ENCODE measurements at places on chromosomes 13 and 19.
A peak's percentile ranks its signal among the peaks of the same experiment; 100 is the strongest.

GRCh38 chr13:48009284-48009683 is 8.2 kb upstream of the SUCLA2 start:
- DNase-seq: no peak

- DNase-seq: no peak
Observed at GRCh38 chr19:32917616-32917996, 48.0 kb upstream of the SLC7A9 start.

DNA sequence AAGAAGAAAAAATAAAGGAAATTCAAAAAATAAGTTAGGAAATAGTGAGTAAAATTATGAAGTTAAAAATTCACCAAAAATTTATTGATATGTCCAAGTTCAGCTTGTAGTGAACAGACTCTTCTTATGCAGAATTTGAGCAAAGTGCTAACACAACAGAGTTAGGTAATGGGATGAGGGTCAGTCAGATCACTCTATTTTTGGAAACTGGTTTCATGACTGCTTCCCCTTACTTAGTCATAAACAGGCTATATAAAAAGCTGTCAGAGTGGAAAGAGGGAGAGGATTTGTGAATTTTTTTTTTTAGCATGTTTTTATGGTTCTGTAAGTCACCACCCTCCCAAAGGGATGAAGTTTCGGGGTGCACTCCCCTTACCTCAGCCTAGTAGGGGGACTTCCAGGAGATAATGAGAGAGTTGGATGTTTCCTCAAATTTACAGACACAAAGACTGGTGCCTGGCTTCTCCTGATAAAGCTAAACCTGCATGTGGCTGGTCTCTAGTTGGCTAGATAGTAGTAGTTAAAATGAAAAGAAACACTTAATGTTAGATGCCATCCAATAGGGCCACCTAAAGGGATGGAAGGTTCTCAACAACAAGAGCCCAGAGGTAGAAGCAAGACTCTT is 4.5 kb downstream of the CPB2 start:
- DNase-seq: no peak

- no peak for DNase-seq
Observed at GRCh38 chr19:3868770-3869456, at the start of gene ZFR2. Gene ZFR2, minus strand, starts transcription at chr19:3869038. Its CDS starts 21 bp downstream, at chr19:3869017.

GRCh38 chr19:10412257-10412977 is 7.9 kb upstream of the PDE4A start:
- no peak for DNase-seq

GRCh38 chr13:76027131-76027530 is 391.0 kb downstream of the LMO7 start:
- DNase-seq: no peak

DNA sequence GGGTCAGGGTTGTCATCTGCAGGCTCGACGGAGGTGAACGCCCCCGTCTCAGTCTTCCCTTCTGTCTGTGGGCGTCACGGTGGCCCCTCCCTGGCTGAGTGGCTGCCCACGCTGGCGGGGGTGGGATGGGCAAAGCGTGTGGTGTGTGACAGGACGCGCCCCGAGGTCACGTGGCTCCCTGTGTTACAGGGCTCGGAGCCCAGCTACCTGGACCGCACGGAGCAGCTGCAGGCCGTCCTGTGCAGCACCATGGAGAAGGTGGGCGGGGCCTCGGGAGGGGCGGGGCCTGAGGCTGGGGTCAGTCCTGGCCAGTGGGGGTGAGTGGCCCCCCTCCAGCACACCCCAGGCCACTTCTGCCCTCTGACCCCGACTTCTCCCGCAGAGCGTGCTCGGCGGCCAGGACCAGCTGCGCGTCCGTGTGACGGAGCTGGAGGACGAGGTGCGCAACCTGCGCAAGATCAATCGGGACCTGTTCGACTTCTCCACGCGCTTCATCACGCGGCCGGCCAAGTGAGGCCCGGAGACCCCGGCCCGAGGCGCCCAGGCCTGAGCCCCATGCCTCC is 6.3 kb upstream of the GRIN3B start:
- DNase-seq: no peak

DNA sequence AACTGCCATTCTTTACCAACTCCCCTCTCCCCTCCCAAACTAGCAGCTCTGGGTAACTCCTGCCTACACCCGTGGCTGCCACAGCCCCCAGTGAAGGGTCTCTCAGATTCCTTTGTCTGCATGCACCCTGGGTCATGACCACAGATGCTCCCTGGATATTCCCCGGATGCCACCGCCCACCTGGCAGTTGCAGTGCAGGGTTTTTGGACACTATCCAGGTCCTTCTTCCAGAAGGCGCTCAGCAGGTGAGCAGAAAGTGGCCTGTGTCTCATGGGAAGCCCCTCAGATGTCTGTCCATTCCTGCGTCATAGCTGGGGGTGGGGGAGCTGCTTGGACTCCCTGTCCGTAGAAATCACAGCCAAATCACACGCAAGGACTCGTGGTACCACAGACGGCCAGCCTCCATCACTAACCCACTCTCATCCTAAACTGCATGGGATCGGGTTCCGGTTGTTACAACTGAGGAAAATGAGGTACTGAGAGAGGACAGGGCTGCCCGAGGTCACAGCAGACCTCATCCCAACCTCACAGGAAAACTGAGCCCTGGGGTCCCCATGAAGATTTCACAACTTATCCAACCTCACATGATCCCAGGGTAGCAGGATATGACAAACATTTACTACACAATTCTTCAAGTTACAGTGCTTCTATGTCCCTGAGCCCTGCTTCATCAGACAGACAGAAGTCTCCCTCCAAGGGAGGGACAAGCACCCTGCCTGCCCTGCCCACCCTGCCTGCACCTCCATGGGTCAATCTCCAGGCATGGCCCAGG is 38.6 kb downstream of the ELL start:
- DNase-seq: peak; percentile 92

DNA sequence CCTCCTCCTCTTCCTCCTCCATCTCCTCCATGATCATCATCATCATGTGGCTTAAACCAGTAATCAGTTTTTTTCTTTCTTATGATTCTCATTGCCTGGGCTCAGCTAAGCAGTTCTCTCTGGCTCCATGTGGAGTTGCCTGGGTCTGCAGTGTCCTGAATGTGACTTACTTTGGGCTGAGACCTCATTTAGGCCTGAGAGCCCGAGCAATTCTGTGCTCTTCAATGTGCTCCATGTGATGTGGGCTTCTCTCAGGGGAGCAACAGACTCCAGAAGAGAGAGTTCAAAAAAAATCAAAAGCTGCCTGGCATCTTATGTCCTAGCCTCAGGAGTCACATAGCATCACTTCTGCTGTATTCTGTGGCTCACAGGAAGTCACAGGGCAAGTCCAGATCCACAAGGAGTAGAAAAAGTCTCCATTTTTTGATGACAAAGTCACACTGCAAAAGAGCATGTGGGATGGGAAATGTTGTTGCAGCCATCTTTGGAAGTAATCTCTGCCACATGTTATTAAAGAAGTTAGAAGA is 128.7 kb downstream of the MAB21L1 start:
- DNase-seq: no peak

GRCh38 chr19:12866416-12867119 is 14.7 kb downstream of the DNASE2 start:
- DNase-seq: peak; percentile 58

- DNase-seq: no peak
Observed at GRCh38 chr13:30906411-30907051, 460 bp downstream of the MEDAG start.

DNA sequence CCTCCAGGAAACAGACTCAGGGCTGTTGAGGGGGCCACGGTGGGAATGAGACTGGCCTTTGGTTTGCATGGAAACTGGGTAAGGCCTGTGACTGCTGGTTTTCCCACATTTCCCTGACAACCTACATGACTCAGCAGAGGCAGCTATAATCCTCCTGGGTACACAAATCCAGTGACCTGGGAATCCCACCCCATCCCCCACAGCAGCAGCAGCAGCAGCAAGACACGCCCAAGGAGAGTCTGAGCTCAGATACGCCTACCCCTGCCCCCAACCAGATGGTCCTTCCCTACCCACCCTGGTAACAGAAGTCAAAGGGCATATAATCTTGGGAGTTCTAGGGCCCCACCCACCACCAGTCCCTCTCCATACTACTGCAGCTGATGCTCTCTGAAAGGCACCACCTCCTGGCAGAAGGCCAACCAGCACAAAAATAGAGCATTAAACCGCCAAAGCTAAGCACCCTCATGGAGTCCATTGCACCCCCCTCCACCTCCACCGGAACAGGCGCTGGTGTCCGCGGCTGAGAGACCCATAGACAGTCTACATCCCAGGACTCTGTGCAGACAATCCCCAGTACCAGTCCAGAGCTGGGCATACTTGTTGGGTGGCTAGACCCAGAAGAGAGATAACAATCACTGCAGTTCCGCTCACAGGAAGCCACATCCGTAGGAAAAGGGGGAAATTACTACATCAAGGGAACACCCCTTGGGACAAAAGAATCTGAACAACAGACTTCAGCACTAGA is 237.2 kb upstream of the SPRY2 start:
- DNase-seq: no peak

GRCh38 chr13:93745884-93746283 is 519.3 kb downstream of the GPC6 start:
- no peak for DNase-seq

- no peak for DNase-seq
Observed at GRCh38 chr13:30818323-30818960, 83.1 kb downstream of the ALOX5AP start.
